Inflammatory macrophage treated with lipopolysaccharide for 4 hours (primary cell): ENCODE measurements at places on chromosomes 13 and 19.
A peak's percentile ranks its signal among the peaks of the same experiment; 100 is the strongest.

DNA sequence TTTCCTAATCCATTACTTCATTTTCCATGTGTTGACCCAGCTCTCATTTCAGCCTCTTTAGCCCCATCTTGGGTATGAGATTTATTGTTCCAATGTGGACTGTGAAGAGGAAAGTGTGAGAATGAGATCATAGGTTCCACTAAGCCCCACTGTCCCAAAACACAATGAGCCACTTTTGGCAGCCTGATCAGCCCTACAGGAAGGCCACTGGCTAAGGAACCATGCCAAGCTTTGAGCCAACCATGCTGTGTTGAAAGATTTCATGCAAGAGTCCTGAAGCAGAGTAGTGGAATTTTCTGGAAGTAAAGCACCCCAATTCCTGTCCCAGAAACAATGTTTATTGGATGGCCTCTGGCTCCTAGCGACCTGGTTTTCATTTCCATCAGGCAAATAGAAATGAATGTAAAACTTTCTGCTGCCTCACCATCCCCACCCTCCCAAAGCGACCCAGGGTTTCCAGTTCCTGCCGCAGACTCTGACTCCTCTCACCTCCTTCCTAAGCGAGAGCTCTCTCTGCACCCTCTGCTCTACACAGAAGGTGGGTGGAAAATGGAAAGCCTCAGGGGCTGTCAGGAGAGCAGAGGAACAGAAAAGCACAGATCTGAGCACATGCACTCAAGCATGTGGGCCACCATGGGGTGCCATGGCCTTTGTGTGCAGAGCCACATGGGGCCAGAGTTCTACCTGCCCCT, 73.1 kb downstream of the KCTD12 start:
- no peak for DNase-seq

GRCh38 chr13:46097015-46097414, 7.8 kb downstream of the CPB2 start:
- DNase-seq = no peak

DNA sequence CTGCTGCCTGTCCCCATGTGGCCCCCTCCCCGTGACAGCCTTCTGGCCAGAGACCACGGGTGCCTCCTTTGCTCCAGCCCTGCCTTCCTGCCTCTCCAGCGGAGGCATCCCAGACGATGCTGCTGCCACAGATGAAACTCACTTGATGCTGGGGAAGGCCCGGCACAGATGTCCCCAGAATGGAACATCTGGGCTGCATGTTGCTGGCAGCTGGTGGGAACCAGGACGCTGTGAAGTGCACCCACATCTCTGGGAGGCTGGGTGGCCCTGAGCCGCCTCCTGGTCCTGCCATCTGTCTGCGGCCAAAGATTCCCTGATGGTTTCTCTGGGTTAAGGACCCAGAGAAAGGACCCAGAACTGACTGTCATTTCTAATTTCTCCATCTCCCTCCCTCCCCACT, 51.9 kb upstream of the PTPRS start:
- no peak for DNase-seq

GRCh38 chr19:45097450-45097775, 4.4 kb downstream of the PPP1R37 start:
- no peak for DNase-seq

DNA sequence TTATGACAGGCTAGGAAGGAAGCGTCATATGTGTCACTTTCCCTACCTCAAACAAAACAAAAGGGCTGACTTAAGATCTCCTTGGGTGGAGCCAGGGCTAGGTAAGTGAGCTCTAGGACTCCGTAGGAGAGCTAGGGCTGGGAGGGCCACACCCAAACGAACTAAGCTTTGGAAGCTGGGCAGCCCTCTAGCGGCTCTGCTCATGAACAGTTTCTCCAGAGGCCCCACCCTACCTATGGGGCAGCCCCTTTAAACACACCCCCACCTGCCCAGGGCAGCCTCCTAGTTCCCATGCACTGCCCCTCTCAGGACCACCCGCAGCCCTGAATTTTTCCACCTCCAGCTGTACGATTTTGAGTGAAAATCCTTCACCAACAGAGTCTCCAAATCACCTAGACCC, 3.5 kb downstream of the PEG3 start:
- no peak for DNase-seq

DNA sequence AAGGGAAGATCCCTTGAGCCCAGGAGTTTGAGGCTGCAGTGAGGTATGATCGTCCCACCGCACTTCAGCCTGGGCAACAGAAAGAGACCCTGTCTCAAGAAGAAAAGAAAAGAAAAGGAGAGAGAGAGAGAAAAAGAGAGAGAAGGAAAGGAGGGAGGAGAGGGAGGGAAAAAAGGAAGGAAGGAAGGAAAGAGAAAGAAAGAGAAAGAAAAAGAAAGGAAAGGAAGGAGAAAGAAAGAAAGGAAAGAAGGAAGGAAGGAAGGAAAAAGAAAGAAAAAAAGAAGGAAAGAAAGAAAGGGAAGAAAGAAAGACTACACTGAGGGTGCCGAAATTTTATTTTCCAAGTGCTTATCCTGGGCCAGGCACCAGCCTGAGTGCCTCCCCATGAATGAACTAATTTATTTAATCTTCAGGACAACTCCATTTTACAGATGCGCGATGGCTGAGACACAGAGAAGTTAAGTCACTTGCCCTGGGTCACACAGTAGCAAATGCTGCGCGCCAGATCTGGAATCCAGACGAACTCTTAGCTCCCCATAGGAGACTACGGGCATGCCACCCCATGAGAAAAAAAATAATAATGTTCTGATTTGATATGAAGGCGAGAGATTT, 2.7 kb downstream of the CDC42EP5 start:
- no peak for DNase-seq

GRCh38 chr19:5149932-5150901, 181.3 kb downstream of the KDM4B start:
- no peak for DNase-seq

- DNase-seq = no peak
Observed at GRCh38 chr19:30437869-30438268, 65.7 kb downstream of the ZNF536 start.

DNA sequence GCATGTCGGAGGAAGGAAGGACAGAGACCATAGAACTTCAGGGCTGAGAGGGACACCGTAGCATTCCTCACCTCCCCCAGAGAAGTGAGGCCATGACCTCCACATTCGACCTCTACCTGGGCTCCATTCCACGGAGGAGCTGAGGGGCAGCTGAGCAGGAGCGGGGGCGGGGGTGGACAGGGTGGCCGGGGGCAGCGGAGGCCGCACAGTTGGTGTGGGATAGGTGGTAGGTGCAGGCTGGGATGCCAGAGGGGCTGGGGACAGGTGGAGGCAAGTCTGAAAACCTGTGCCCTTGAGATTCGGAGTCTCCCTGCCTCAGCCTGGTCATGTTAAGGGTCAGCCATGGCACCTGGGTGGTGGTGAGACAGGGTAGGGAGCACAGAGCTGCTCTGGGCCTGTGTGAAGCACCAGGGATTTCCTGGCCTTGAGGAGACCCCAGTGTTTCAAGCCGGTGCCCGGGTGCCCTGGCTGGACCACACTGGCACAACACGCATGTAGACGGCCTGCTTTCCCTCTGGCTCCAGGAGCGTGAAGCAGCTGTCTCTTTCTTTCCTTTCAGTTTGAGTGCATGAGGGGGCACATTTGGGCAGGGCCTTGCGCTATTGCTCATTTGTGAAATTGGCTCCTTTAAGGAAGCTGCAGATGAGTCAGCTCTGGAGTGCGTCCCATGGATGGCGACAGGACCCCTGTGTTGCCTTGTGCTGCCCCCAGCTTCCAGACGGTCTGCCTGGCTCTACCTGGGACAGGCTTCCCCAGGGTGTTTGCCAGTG, 51.8 kb downstream of the TSSK6 start:
- peak; percentile 73 for DNase-seq

GRCh38 chr19:11370744-11371143, 3.7 kb upstream of the SWSAP1 start:
- DNase-seq = no peak

DNA sequence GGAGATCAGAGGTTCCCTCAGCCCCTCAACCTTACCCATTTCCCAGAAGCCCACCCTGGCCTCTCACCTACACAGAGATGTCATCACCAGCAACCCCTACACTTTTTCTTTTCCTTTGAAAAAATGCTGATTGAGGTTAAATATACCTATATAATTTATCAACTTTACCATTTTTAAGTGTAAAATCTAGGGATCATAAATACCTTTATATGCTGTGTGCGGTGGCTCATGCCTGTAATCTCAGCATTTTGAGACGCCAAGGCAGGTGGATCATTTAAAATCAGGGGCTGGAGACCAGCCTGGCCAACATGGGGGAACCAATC, 3.1 kb downstream of the KIR2DL4 start:
- no peak for DNase-seq

GRCh38 chr13:45119469-45119990, 780 bp upstream of the GTF2F2 start:
- peak; percentile 47 for DNase-seq

GRCh38 chr13:105573136-105573535, 962.3 kb downstream of the EFNB2 start:
- DNase-seq = no peak

- DNase-seq = peak; percentile 75
Observed at GRCh38 chr13:19960653-19960976, 2.1 kb downstream of the ZMYM2 start.

DNA sequence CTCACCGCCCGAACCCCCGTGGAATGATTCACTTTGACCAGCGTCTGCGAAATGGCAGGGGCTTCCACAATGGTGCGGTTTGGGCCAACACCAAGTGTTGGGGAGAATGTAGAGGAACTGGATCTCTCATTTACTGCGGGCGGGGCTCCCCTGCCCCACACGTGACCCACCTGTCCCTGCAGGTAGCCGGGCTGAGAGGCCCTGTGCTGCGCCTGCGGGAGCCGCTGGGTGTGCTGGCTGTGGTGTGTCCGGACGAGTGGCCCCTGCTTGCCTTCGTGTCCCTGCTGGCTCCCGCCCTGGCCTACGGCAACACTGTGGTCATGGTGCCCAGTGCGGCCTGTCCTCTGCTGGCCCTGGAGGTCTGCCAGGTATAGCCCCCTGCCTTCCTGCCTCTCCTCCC, 5.8 kb upstream of the FLT3LG start:
- DNase-seq = no peak

GRCh38 chr13:44294876-44295275, 78.7 kb upstream of the SERP2 start:
- peak; percentile 77 for DNase-seq

DNA sequence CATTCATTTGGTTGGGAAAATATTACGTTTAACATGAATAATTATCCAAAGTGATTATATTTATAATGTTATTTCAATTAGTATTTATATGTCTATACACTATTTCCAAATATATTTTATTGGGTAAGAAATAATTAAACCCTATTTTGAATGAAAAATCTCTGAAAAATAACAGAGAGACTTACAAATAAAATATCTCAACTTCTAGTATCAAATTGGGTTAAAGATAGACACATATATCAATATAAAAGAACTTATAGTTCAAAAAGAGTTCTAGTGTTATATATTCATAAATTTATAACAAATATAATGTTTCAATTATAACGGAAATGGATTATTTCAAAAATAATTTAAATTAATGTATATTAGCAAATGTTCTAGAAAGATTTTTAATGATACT, 482.6 kb upstream of the PCDH20 start:
- no peak for DNase-seq

DNA sequence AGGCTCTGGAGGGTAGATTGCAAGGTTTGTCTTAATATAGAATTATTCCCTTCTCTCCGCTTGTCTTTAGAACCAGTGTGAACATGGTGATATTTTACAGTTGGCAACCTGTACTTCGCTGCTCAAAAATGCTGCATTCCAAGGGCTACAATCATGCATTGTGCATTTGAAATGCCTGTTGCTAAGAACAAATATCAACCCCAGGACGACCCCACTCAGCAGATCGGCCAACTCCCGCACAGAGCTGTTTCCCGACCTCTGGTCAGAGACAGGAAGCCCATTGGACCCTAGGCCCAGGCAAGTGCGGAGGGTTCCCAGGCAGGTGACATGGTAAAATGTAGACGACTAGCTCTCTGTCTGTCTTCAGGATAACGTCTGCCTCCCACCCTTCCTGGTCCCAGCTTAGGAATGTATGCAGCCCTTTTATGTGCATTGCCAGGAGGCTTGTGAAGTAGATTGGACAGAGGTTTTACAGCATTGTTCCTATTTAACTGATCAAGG, 263.5 kb downstream of the FOXO1 start:
- no peak for DNase-seq

GRCh38 chr13:48161530-48162179, 66.8 kb upstream of the MED4 start:
- DNase-seq = peak; percentile 96

DNA sequence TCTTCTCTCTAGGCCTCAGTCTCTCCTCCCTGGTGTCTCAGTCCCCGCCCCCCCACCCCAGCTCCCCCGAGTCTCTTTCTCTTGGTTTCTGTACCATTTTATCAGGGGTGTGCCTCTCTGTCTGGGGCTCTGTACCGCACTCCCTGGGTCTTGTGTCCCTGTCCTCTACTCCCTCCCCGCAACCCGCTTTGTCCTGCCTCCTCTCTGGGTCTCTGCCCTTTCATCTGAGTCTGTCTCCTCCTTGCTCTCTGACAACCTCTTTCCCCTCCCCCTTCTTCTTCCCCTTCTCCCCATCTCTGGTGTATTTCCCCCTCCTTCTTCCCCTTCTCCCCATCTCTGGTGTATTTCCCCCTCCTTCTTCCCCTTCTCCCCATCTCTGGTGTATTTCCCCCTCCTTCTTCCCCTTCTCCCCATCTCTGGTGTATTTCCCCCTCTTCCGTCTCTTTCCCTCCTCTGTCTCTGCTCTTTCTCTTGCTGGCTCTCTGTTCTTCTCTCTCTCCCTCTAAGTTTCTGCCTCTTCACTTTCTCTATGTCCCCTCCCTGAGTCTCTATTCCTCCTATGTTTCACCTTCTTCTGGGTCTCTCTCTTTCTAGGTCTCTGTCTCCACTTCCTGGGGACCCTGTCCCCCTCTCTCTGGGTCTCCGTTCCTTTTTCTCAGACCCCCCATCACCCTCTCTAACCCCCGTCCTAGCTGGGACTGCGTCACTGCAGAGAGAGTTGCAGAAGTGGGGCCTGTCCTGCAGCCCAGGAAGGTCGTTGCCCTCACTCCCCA, 2.2 kb upstream of the KCNC3 start:
- DNase-seq = peak; percentile 38

DNA sequence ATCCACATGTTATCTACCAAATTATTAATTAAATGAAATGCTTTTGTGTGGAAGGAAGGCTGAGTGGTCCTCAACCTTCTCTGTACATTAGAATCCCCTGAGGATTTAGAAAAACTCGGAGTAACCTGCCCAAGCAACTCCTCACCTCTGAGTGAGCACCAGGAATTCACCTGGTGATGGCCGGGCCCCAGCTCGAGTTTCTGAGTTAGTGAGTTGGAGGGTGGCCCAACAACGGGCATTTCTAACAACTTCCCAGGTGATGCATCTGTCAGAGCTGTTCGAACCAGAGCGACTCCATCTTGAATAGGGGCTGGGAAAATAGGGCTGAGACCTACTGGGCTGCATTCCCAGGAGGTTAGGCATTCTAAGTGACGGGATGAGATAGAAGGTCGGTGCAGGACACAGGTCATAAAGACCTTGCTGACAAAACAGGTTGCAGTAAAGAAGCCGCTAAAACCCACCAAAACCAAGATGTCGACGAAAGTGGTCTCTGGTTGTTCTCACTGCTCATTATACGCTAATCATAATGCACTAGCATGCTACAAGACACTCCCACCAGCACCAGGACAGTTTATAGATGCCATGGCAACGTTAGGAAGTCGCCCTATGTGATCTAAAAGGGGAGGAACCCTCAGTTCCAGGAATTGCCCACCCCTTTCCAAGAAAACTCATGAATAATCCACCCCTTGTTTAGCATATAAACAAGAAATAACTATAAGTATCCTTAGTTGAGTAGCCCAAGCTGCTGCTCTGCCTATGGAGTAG, 44.2 kb upstream of the SHISA2 start:
- no peak for DNase-seq
